Suppressor macrophage treated with lipopolysaccharide for 4 hours (primary cell): ENCODE measurements at places on chromosomes 11 and 22.

DNA sequence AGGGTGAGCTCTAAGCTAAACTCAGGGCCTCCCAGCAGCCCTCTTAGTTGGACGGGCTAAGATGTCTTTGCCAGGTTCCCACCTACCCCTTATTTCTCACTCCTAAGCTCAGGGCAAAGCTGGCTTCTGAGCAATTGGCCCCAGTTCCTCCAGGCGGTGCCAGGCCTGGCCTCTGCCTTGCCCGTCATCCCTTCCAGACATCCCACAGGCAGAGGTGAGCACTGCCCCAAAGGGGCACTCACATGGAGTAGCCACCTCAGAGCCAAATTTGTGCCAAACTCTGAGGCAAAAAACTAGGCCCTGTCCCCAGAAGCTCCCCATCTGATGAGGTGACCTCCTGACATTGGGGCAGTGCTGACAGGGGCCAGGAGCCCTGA, 9.7 kb downstream of the RHOD start:
- no peak for DNase-seq

- DNase-seq: peak; percentile 85
Measured at GRCh38 chr22:23385678-23386631, 194.1 kb downstream of the IGLL1 start.

- no peak for DNase-seq
Measured at GRCh38 chr11:125281831-125282595, 117.5 kb downstream of the PKNOX2 start.

GRCh38 chr11:17396598-17397310, 8.3 kb upstream of the KCNJ11 start:
- no peak for DNase-seq

DNA sequence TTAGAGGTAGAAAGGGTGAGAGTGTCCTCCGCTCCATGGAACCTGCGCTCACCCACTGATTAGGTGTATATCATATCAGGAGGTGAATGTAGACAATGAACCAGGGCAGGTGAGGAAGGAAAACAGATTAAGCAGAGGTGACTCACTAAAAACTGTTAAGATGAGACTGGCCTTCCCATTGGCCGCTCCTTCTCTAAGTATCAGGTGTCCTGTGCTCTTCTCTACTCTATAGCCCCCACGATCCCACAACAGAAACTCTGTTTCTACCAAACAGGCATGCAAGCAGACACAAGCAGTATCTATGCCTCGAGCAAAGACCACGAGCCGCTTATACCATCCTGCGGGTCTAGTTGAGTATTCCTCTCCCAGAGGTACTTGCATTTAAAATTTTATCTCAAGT, 103.1 kb downstream of the SNX19 start:
- no peak for DNase-seq

GRCh38 chr11:75341612-75342011, 9.8 kb downstream of the ARRB1 start:
- DNase-seq: peak; percentile 50

DNA sequence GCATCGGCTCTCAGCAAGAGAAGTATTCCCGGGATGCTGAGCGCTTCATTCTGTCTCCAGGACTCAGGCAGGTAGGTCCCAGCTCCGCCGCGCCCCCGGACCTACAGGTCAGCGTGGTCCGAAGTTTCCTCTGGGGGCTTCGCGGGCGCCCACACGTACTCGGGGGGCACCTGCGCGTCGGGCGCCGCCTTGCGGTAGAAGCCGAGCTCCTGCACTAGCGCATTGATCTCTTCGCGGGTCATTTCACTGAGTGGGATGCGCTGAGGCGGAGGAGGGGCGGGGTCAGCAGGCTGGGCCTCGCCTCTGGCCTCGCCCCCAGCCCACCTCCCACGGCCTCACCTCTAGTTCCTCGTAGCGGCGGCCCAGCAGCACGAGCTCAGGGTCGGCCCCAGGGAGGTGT, 2.5 kb downstream of the SELENOM start:
- DNase-seq: no peak

DNA sequence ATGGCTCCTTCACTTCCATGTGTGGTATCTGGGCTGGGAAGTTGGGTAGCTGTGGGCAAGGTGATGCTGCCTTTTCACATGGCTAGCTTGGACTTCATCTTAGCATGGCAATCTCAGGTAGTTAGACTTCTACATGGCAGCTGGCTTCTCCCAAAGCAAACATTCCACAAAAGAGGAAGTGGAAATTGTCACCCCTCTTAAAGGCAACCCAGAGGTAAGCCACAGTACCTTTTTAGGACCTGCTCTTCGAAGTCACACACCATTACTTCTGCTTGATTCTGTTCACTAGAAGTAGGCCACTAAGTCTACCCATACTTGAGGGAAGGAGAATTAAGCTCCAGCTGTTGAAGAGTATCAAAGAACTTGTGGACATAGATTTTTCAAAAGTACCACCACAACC, 25.9 kb downstream of the TUG1 start:
- no peak for DNase-seq

DNA sequence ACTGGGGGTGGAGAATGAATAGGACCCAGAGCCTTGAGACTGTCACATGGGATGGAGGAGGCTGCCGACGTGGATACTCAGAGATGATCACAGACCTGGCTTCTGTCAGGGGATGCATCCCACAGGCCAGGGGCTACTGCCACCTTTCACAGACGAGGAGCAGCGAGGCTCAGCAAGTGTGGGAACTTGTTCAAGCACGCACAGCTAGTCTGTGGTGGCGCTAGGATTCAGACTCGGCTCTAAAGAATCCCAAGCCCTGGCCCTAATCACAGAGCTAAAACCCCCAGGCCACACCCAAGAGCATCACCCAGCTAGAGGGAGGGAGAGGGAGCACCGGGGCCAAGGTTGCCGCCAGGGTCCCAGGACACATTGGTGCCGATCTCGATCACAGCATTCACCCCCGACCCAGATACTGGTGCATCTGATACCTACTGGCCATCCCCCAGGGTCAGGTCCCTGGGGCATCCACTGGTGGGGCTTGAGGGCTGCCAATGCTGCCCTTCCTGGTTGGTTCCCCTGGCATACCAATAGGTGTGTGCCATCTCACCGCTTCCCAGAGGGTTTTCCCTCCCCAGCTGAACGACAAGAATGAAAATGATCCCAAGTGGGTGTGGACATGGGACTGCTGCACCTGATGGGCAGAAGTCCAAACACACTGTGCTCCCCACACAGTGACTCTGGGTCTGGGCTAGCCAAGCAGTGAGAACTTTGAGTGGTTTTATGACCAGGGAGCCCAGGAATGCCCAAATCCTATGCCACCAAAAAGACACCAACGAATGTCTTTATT, 6.2 kb downstream of the CHST1 start:
- no peak for DNase-seq

DNA sequence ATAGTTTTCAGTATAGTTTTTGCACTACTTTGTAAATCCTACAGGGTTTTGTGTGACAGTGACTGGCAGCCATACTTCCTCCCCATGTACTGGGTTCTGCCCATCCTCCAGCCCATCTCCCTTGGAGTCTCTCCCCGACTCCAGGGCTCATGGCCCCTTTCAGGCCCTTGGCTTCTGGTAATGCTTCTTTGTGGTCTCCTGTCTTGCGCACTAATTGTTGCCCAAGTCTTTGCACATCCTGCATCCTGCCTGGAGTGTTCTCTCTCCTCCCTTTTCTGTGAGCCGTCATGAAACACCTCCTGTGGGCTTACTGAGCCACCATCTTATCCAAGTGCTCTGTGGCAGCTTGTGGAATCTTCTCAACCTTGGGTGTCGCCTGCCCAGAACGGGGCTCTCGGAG, 11.4 kb upstream of the KCNQ1OT1 start:
- DNase-seq: no peak

DNA sequence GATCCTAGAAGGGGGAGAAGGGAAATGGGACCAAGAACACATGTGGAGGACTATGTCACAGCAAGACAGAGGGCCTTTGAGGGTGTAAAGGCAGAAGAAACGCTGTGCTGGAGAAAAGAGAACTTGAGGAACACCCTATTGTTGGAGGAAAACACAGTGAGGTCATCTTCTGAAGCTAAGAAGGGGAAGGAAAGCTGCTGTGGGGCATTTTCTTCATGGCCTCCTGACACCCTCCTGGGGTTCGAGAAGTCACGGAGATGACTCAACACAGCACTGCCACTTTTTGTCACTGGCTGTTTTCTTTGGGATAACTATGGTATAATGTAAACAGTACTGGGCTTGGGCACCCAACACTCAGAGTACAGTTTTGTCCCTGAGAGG, 492.6 kb upstream of the CADM1 start:
- peak; percentile 87 for DNase-seq

DNA sequence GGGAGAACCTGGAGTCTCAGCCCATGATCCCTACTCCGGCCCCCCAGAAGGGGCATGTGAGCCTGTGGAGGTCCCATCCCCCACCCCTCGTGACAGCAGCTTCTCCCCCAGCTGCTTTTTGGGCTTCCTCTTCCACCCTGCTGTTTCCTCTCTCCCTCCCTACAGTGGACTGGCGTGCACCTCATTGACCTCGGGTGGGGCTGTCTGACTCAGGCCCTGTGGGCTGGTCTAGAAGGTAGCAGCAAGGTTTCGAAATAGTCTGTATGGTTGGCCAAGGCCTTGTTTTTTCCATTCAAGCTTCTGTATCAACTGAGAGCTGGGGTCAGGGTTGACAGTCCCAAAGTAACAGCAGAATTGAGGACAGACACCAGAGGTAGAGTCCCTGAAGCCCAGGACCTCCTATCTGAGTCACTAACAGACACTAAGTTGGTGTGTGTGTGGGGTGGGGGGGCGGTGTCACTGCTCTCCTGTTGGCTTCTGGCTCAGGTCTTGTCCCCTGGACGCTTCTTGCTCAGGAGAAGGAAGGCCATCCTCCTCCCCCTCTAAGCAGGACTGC, 7.7 kb downstream of the SLC37A2 start:
- peak; percentile 89 for DNase-seq

GRCh38 chr11:47616726-47617416, 22.7 kb upstream of the C1QTNF4 start:
- DNase-seq: peak; percentile 64

DNA sequence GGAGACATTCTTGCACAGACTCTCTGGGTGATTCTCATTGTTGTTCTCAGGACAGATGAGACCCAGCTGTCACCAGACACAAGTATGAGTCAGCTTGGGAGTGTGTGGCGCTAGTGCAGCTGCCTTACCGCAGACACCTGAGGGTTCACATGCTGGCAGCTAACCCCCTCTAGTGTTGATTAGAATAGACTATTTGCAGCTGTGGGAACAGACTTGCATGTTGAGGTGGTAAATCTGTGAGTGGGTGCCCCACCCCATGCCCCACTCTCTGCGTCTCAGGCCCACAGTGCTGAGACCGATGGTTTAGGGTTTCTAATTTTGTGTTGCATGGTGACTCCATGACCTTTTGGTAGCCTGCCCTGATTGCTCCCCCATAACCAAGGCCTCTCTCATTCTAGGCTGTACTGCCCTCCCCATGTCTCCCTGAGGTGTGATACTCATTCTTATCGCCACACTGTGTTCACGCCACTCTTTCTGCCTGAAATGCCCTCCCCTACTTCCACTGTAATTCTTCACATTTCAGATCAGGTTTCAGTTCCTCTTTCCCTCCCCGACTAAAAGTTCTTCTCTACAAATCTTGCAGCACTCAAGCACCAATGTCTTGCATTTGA, 73.7 kb upstream of the KIRREL3 start:
- peak; percentile 5 for DNase-seq

DNA sequence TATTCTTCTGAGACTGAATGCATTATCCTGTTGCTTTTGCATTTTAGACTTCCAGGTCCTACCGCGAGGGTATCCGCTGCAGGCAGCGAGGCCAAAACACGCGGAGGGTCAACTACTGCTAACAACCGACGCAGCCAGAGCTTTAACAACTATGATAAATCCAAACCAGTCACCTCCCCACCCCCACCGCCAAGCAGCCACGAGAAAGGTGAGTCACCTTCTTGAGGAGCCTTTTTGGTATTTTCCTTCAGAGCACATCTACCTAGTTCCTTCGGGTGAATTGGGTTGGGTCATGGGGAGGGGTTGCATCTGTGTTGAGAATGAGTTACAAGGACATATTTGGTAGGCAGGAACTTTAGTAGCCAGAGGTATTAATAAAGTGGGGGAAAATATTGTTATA, 179.8 kb downstream of the NAV2 start:
- no peak for DNase-seq

GRCh38 chr22:20655623-20656022, 118.3 kb upstream of the SERPIND1 start:
- no peak for DNase-seq

- no peak for DNase-seq
Measured at GRCh38 chr11:70583781-70584218, 185.5 kb downstream of the CTTN start.

GRCh38 chr11:125069008-125069407, 5.9 kb downstream of the SLC37A2 start:
- DNase-seq: peak; percentile 59

DNA sequence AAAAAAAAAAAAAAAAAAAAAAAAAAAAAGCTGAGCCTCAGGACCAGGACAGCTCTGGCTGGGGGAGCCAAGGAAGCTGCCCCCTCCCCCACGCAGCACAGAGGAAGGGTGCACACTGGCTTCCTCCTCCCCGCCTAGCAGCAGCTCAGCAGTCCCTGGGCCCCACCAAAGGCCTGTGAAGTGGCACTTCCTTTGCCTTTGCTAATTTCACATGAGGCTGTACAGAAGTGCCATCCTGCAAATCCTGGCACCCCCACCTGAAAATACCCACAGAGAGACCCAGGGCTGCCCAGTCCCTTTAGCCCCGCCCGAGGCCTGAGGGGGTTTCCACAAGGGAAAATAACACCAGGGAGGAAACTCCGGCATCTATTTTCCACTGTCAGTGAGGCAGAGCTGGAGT, 3.9 kb downstream of the RHOG start:
- DNase-seq: peak; percentile 77

DNA sequence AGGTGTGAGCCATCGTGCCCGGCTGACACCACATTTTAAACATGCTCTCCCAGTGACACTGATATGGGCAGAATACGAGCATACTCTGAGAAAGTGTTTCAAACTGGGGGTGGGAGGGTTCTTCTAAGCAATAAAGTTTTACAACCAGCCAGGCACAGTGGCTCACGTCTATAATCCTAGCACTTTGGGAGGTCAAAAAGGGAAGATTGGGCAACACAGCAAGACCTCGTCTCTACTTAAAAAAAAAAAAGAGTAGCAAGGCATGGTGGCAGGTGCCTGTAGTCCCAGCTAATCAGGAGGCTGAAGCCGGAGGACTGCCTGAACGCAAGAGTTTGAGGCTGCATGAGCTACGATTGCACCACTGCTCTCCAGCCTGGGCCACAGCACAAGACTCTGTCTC, 2.2 kb downstream of the GANAB start:
- DNase-seq: no peak
